ENCODE measurements at places on chromosomes 5 and 9. TPM values are rescaled to one million over a fixed set of nuclear protein-coding genes. Genes with fewer than 3 reads are reported as not detected.

The RANBP3L gene
- total RNA-seq, result 3.4 TPM

The NKD2 gene
- total RNA-seq, result 0.93 TPM

The HAPLN1 gene
- total RNA-seq, result not detected

The CCNO gene
- total RNA-seq, result not detected

The CARTPT gene
- total RNA-seq, result not detected

DNA sequence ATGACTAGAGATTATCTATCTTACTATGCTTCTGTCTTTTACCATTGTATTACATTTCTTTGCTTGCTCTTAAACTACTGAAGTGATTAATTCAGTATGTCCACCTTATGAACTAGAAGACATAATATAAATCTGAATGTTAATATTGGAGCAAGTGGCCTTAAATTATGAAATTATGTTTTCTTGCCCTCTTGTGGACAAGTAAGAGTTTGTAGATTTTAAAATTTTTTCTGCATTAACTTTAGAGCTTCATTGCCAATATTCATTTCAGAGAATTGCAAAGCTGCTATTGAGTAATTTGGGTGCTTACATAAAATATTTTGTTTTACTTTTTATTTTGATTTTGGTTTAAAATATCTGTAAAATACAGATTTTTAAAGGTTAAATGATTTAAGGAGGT, 55.3 kb downstream of the RANBP17 start:
- no peaks in the 10 kb centered on the region for H3K4me1 ChIP-seq
- no peak overlapping the region for H3K4me3 ChIP-seq
- no peak overlapping the region for H3K27ac ChIP-seq
- DNase-seq, result no peak
- H3K36me3 ChIP-seq, result no peaks in the 10 kb centered on the region
- H3K27me3 ChIP-seq, result no peaks in the 10 kb centered on the region

- no peak overlapping the region for H3K27ac ChIP-seq
- no peak overlapping the region for H3K4me3 ChIP-seq
- H3K27me3 ChIP-seq, result no peaks in the 10 kb centered on the region
- DNase-seq, result no peak
- H3K4me1 ChIP-seq, result peaks cover 5% of the 10 kb centered on the region
Observed at GRCh38 chr5:180844432-180844831, 16.6 kb downstream of the ZFP62 start.

DNA sequence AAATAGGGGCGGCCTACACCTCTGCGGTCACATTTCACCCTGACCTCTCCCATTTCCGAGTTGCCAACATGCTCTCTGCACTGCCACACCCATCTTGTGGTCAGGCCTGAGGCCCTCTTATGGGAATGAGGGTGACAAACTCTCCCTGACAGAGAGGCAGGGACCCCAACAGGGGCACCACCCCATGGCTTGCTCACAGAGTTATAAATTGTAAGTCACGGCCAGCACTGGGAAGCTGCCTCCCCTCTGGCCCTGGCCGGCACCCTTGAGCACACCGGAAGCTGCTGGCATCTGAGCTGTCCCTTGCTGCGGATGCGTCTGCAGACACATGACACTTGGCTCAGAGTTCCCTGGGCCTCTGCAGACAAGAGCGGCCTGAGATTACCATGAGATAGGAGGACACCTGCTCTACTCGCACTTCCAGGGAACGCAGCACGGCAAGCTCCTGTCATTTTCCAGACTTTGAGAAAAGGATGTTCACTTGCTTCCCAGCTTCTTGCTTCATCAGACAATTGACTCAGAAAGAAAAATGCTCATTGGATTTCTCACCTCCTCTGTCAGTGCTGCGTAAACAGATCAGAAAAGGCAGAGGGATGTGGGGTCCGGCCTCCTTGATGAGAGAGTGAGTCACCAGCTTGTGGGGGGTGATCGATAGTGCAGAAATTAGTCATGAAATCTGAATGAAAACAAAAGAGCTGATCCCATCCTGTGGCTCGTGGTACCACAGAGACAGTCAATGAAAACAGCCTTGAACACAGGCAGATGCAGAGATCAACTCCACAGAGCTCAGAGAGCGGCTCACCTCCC, 269.8 kb downstream of the SYK start:
- no peak overlapping the region for H3K27ac ChIP-seq
- H3K4me3 ChIP-seq, result no peak overlapping the region
- no peaks in the 10 kb centered on the region for H3K4me1 ChIP-seq
- H3K36me3 ChIP-seq, result no peaks in the 10 kb centered on the region
- no peaks in the 10 kb centered on the region for H3K27me3 ChIP-seq

DNA sequence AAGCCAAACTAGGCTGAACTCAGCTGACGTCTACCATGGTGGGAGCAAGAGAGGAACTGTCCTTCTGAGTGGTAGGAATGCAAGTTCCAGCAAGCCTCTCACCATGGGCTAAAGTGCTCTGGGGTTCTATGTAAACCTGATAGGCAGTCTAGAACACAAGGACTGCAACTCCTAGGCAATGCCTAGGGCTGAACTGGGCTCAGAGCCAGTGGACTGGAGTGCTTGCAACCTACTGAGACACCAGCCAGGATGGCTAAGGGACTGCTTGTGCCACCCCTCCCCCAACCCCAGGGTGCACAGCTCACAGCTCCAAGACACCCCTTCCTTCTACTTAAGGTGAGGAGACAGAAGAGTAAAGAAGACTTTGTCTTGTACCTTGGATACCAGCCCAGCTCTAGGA, 12.1 kb upstream of the RCL1 start:
- H3K4me1 ChIP-seq, result no peaks in the 10 kb centered on the region
- H3K4me3 ChIP-seq, result no peak overlapping the region
- no peaks in the 10 kb centered on the region for H3K36me3 ChIP-seq
- no peaks in the 10 kb centered on the region for H3K27me3 ChIP-seq
- no peak for DNase-seq

GRCh38 chr9:112925058-112925641, 34.5 kb upstream of the SLC46A2 start:
- no peaks in the 10 kb centered on the region for H3K27me3 ChIP-seq
- no peaks in the 10 kb centered on the region for H3K36me3 ChIP-seq
- H3K4me1 ChIP-seq, result no peaks in the 10 kb centered on the region
- no peak for DNase-seq
- H3K27ac ChIP-seq, result no peak overlapping the region

- no peaks in the 10 kb centered on the region for H3K27me3 ChIP-seq
- no peak for DNase-seq
- no peak overlapping the region for H3K27ac ChIP-seq
- H3K4me1 ChIP-seq, result no peaks in the 10 kb centered on the region
Observed at GRCh38 chr5:61701877-61702602, 370.0 kb downstream of the ZSWIM6 start.

- H3K27me3 ChIP-seq, result no peaks in the 10 kb centered on the region
- no peak for DNase-seq
- H3K27ac ChIP-seq, result no peak overlapping the region
Observed at GRCh38 chr9:76624391-76625048, 139.7 kb upstream of the PCA3 start.

GRCh38 chr5:135437422-135437795, 9.7 kb downstream of the DCANP1 start:
- DNase-seq, result no peak
- no peak overlapping the region for H3K4me3 ChIP-seq
- no peak overlapping the region for H3K27ac ChIP-seq
- H3K36me3 ChIP-seq, result no peaks in the 10 kb centered on the region

GRCh38 chr9:128124873-128125579, 2.5 kb downstream of the PTGES2 start:
- H3K27me3 ChIP-seq, result no peaks in the 10 kb centered on the region
- H3K36me3 ChIP-seq, result no peaks in the 10 kb centered on the region
- peak; percentile 68 for DNase-seq
- H3K4me1 ChIP-seq, result peaks cover 22% of the 10 kb centered on the region
- no peak overlapping the region for H3K4me3 ChIP-seq

DNA sequence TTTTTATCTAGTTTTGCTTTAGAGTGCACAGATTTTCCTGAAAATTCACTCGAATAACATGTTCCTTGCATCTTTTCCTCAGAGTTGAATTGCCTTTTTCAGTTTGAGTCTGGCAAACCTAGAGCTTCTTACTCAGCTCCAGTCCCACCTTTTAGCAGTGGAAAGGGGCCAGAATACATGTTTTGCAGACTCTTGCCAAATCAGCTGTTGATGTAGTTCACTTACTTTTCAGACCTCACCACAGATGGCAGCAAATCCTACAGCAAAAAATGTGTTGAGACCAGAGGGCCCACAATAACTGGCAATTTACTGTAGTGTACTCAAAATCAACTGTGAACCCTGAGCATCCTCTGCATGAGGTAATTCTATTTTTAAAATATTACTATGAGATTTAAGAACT, 545.2 kb upstream of the ACO1 start:
- DNase-seq, result no peak
- H3K4me3 ChIP-seq, result no peak overlapping the region
- no peaks in the 10 kb centered on the region for H3K4me1 ChIP-seq
- H3K27me3 ChIP-seq, result no peaks in the 10 kb centered on the region
- no peak overlapping the region for H3K27ac ChIP-seq

- H3K27me3 ChIP-seq, result no peaks in the 10 kb centered on the region
- H3K27ac ChIP-seq, result no peak overlapping the region
- DNase-seq, result no peak
- no peaks in the 10 kb centered on the region for H3K36me3 ChIP-seq
- no peaks in the 10 kb centered on the region for H3K4me1 ChIP-seq
Observed at GRCh38 chr5:87872986-87873385, 395.7 kb downstream of the TMEM161B start.

DNA sequence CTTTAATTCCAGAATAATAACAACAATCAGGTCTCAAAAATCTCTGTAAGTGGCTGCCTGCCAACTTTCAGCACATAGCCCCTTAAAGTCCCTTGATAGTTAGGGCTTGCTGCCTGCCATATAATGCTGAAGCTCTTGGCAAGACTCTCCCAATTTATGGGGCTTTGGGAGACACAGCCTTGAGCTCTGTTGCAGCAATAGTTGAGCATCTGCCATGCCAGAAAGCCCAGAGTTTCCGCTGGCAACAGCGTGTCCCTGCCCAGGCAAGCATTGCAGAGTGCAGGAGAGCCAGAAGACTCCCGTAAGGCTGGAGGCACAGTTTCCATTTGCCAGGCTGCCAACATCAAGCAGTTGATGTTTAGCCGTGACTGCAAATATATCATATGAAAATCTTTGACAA, 678.5 kb upstream of the NUDT12 start:
- no peak for DNase-seq
- H3K27ac ChIP-seq, result no peak overlapping the region
- no peaks in the 10 kb centered on the region for H3K36me3 ChIP-seq
- no peak overlapping the region for H3K4me3 ChIP-seq
- no peaks in the 10 kb centered on the region for H3K27me3 ChIP-seq

DNA sequence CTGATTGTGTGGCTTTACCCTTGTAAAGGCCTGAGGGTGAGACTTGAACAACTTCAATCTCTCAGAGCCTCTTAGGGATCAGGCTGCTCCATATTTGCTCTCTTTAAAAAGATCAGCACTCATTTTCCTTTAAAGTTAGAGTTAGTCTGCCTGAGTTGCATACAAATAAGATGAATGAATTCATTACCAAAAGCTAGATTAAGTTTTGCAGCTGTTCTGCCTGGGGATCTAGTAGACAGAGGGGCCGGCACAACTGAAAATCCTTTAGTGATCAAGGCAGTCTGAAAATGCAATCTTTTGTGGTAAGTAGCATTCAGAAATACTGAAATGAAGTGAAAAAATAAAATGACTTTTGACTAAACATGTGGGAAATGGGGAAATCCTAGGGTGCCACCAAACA, 264.0 kb downstream of the MAN2A1 start:
- DNase-seq, result no peak
- no peak overlapping the region for H3K4me3 ChIP-seq
- no peaks in the 10 kb centered on the region for H3K36me3 ChIP-seq
- H3K27ac ChIP-seq, result no peak overlapping the region
- H3K27me3 ChIP-seq, result no peaks in the 10 kb centered on the region
- no peaks in the 10 kb centered on the region for H3K4me1 ChIP-seq

- no peaks in the 10 kb centered on the region for H3K4me1 ChIP-seq
- H3K36me3 ChIP-seq, result no peaks in the 10 kb centered on the region
- no peak overlapping the region for H3K4me3 ChIP-seq
Observed at GRCh38 chr9:105093685-105094084, 150.8 kb upstream of the SLC44A1 start.

- H3K4me3 ChIP-seq, result no peak overlapping the region
- no peak overlapping the region for H3K27ac ChIP-seq
- no peak for DNase-seq
- peaks cover 19% of the 10 kb centered on the region for H3K4me1 ChIP-seq
- no peaks in the 10 kb centered on the region for H3K27me3 ChIP-seq
Observed at GRCh38 chr9:34684145-34684544, 6.9 kb downstream of the CCL19 start.

DNA sequence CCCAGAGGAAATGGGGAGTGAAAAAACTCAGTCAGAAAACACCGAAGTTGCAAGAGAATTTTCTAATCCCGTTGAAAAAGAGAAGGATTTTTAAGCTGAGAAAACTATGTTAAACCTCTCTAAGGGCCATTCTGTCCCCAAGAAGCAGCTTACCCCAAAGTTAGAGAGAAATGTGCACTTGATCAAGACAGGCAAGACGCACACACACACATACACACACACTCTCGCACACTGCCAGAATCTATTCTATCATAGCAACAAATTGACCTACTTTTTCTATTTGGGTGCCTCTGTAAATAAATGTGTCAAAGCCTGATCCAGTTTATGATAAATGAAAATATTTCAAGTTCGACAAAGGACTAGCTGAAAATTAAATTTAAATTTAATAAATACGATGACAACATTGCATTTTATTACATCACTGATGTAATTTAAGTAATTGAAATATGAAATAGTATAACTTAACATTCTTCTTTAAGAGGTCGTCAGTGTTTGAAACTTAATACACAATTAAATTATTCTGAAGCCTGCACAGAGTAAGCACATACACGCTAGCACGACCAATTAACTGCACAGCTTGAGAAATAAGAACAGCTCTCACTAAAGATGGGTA, 5.9 kb downstream of the NFIL3 start:
- H3K36me3 ChIP-seq, result no peaks in the 10 kb centered on the region
- H3K4me3 ChIP-seq, result no peak overlapping the region
- no peaks in the 10 kb centered on the region for H3K4me1 ChIP-seq
- H3K27me3 ChIP-seq, result no peaks in the 10 kb centered on the region
- peak overlapping the region; percentile 100 for H3K27ac ChIP-seq

DNA sequence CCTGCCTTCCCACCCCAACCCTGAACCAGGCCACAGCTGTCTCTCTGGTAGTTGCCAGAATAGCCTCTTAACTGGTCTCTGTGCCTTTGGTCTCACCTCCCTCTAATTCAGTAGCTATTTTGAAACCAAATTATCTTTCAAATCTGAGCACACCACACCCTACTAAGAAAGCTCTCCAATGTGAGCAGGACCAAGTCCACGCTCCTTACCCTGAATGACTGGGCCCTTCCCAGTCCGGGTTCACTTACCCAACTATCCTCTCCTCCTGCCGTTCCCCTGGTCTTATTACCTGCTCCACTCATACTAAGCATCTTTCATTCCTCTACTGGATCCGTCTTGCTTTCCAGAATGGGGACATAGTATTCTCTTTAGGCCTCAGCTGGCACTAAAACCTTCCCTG, 16.8 kb downstream of the ANKH start:
- no peaks in the 10 kb centered on the region for H3K36me3 ChIP-seq
- no peaks in the 10 kb centered on the region for H3K27me3 ChIP-seq
- H3K4me1 ChIP-seq, result no peaks in the 10 kb centered on the region
- no peak for DNase-seq
